ENCODE measurements at places on chromosomes 5 and 9.

DNA sequence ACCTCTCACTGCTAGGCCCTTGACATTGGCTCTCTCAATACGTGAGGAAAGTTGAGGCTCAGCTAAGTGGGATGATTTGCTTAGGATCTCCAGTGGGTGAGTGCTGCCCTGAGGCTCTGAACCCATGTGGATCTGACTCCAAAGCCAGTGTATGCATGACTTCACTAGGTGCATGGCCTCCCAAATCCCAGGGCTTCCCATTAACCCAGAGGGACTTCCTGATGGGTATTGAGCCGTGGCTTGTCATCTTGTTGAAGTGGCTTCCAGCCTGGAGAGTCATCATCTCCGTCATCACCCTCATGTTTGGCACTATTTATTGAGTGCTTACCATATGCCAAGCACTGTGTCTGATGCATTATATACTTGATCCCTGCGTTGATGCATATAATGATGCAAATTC is 37.3 kb upstream of the TEX48 start:
- no peak for DNase-seq

DNA sequence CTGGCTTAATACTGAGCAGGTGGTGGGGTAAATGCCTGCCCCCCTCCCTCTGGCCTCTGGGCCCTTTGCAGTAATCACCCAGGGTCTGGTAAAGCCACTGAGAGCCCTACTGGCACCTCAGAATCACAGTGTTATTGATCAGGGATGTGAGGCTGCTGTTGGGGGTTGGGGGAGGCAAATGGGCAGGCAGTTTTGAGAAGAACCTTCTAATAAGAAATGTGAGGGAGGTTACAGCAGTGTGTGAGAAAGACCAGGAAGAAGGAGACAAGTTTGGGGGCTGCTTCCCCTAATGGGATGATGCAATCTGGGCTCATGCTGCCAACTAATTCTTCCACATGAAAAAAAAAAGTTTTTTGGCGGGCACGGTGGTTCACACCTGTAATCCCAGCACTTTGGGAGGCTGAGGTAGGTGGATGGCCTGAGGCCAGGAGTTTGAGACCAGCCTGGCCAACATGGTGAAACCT is 3.1 kb upstream of the B4GALT7 start:
- no peak for DNase-seq

GRCh38 chr9:19087106-19088000 is 15.4 kb downstream of the HAUS6 start:
- peak; percentile 68 for DNase-seq

DNA sequence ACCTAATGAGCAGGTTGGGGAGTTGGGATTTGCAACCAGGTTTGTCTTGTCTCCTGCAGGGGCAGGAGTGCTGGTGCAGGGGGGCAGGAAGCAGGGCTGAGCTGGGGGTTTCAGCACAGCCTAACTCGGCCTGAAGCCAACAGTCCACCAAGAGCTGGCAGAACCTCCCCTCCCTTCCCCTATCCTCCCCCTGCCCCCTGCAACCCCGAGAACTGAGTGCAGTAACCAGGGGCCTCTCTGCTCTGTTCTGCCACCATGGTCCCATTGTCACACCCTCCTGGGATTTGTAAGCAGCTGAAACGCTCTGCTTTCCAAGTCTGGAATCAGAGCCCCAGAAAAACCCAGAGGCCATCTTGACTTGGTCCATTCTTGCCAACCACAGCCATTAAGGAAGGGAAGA is 72.9 kb downstream of the ARHGEF37 start:
- no peak for DNase-seq

GRCh38 chr9:76247426-76247825 is 146.8 kb downstream of the RFK start:
- no peak for DNase-seq

- no peak for DNase-seq
These were observed 262.1 kb downstream of the FANCC start for GRCh38 chr9:95055334-95055850.

DNA sequence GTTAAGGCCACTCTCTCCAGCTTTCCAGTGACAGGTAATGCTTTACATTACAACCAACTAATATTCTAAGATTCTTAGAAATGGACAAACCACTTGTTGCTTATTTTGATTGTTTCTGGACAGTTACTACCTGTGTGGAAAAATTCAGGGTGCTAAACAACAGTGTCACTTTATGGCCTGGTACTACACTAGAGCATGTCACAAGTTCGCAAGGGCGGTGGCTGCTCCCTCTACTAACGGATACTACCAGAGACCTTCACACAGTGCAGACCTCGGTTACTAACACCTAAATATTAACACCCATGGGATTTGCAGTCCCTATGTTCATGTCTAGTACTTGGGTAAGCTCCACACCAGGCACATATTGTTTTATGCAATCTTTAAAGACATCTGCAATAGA is 13.4 kb downstream of the HMGXB3 start:
- DNase-seq: no peak

- no peak for DNase-seq
These were observed 1944.2 kb upstream of the NUDT12 start for GRCh38 chr5:105506692-105507277.

GRCh38 chr5:176474476-176474875 is 26.3 kb downstream of the FAF2 start:
- DNase-seq: peak; percentile 76

- no peak for DNase-seq
These were observed 631.8 kb downstream of the GABRG2 start for GRCh38 chr5:162699361-162699760.

DNA sequence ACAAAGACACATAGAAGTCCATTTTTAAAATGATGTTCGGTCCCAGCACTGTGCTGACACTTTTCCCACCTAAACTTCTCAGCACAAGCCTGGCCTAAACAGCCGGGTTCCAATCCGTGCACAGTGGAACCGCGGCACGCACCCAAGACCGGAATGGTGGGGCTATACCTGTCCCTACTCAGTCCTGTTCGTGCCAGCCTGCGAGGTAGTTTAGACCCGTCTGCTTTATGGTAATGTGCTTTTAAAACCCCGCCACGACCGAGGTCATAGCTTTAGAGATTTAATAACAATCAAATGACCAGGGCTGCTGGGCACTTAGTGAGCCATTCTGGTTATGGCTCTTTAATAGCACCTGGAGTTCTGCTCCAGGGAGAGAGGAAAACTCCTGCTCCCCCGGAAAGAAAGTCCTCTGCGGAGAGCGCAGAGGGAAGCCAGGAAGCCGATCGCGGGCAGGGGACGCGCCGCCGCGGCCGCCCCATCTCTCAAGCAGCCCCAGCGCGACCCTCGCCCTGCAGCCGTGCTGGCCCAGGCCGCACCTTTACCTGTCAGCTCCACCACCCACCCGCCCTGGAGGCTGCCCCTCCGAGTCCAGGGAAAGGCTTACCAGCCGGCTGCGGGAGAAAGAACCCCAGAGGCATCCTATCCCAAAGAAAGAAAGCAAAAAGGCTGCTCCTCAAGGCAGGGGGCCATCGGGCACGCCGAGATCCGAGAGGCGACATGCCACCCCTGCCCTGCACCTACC is 511 bp downstream of the ARL15 start:
- DNase-seq: peak; percentile 47

DNA sequence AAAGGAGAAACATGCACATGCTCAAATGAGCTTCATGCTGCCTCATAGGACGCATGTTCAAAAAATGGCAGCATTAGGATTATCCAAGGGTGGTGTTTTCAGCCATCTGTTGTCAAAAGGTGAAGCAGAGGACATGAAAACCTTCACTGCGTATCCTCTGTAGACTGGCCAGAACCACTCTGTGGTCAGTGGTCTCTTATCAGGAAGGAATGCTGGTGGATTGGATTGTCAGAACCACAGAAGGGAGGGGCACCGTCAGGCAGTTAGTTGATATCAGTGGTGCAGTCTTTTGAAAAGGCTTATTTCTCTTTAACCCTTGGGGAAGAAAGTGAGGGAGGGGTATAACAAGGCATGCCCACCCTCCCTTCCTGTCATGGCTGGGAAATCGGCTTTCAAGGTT is 100.1 kb downstream of the FBXL7 start:
- DNase-seq: no peak

GRCh38 chr9:88747768-88748167 is 212.8 kb downstream of the NXNL2 start:
- peak; percentile 89 for DNase-seq

DNA sequence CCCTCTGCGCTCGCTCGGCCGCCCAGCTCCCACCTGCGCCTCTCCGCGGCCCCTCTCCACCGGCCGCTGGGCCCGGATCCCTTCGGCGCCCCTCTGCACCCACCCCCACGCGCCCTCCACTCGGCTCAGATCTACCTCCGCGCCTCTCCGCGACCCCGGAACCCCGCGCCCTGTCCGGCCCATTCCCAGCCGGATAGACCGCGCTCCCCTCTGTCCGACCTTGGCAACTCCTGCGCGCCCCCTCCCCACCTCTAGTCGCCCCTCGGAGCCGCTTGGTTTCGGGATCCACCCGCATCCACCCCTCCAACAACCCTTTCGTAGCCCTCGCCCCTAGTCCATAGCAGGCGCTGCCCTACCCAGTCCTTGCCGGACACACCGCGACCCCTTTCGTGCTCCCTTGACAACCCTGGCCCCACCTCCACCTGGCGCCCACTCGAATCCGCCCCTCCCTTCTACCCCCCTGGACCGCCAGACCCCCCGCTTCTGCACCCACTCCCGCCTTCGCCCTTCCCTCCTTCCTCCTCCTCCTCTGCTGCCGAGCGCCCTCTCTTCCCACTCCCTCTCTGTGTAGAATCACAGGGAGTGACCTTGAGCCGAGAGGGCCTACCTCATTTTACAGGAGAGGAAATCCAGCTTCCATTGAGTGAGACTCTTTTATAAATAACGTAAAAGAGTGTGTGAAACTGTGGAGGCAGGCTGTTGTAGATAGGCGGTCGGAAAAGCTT is 525 bp upstream of the AK3 start:
- peak; percentile 15 for DNase-seq

DNA sequence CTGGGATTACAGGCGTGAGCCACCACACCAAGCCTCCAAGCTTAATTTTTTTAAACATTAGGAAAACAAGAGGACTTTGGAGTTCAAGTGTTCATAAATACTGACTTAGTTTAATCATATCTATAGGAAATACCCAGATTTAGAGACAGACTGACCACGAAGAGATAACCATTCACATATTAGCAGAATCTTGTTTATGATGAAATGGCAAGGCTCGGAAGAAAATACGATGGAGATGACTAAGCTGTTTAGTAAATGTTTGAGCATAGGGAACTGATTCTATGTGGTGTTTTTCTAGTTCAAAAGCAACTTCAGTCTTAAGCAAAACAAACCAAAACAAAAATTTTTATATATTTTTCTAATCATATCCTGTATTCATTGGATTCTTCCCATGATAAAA is 13.5 kb upstream of the TUSC1 start:
- DNase-seq: no peak

DNA sequence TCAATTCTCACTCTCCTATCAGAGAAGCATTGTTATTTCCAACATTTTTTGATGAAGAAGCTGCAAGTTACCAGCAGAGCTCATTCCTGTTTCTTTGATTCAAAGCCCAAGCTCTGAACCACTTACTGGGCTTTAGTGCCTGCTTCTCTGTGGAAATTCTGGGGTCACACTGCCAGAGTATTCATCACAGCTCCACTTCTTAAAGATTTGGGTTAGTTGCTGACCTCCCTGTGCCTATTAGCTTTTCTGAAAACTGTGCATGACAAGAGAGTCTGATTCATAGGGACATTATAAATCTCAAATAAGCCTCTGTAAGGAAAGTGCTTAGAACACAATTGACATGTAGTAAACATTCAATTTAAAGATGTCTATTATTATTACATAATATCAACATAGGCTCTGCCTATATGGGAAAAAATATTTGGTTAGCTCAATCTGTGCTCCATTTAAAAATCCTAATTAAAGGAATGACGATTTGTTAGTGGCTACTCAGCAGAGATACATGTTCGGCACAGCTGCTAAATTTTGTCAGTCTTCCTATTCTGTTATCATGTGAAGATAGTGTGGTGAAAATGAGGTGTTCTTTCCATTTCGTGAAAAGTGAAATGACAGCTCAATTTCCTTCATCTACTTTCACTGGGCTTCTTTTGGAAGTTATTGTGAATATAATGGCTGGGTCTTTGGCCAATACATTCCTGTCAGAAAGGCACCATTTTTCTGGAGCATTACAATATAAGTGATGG is 293.0 kb downstream of the KCTD16 start:
- DNase-seq: no peak

- peak; percentile 93 for DNase-seq
These were observed 25.9 kb upstream of the IL17B start for GRCh38 chr5:149404746-149405549.

- peak; percentile 67 for DNase-seq
These were observed 369.8 kb downstream of the CSNK1G3 start for GRCh38 chr5:123881759-123882244.

- no peak for DNase-seq
These were observed 44.0 kb upstream of the MAN2A1 start for GRCh38 chr5:109645707-109646192.

DNA sequence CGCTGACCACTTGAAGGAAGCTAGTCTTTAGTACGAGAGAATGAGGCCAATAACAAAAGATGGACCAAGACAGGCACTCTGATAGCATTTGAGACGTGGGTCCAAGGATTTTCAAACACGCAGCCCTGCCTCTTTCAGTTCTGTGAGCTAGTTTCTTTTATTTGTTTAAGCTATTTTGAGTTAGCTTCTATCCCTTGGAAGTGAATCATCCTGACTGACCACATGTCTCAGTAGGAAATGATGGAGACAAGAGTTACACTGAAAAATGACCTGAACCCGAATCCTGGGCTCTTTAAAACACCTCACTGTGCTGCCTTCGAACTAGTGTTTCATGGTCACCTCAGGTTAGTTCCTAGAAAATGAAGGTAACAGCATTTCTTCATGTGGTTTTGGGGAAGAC is 9.9 kb downstream of the TEK start:
- peak; percentile 49 for DNase-seq

DNA sequence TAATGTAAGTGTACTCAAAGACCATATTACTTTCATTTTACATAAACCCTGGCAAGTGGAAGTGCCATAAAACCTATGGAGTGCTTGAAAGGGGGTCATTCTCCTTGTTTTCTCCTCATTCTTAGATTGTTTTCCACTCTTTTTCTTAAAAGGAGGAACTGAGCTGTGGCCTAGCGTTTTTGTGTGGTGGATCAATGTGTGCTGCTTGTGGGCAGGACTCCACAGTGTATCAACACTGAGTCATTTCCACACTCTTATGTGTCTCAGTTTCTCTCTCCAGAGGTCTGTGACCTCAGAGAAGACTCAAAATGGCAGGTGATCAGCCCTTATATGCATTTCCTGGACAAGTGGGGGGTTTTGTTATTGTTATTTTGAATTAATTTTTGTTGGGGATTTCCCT is 516.1 kb upstream of the CDH10 start:
- DNase-seq: no peak

DNA sequence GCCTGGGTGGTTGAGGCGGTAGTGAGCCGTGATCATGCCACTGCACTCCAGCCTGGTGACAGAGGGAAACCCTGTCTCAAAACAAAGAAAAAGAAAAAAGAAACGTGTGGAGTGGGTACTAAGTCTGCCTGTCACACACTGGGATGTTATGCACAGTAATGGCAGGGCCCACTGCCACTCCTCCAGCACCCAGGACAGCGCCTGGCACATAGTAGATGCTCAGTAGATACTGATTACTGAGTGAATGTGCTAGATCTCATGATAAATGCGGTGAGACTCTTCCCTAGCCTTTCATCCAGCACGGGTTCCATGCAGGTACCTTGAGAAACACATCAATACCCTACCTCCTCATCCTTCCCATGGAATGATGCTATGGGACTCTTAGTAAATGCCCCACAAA is 87.4 kb upstream of the HSPA9 start:
- peak; percentile 26 for DNase-seq

GRCh38 chr9:129442803-129443511 is 177.9 kb downstream of the C9orf50 start:
- no peak for DNase-seq

All from EL (cell line).